ENCODE measurements at places on chromosomes 5 and 9. TPM values are rescaled to one million over a fixed set of nuclear protein-coding genes. Genes with fewer than 3 reads are reported as not detected.

Gene ADAMTSL1
- not detected for total RNA-seq

Gene AGXT2
- not detected for total RNA-seq

Gene LIX1
- not detected for total RNA-seq

Gene FCN2
- not detected for total RNA-seq

Gene SLC24A2
- not detected for total RNA-seq

GRCh38 chr5:14674983-14675854, 10.7 kb downstream of the OTULIN start:
- no peak for DNase-seq

- no peak for DNase-seq
Observed at GRCh38 chr9:77839459-77840140, 191.5 kb upstream of the GNA14 start.

GRCh38 chr5:157076558-157076957, 17.6 kb upstream of the HAVCR1 start:
- DNase-seq: no peak

GRCh38 chr5:33309536-33310345, 131.0 kb upstream of the TARS1 start:
- DNase-seq: no peak

DNA sequence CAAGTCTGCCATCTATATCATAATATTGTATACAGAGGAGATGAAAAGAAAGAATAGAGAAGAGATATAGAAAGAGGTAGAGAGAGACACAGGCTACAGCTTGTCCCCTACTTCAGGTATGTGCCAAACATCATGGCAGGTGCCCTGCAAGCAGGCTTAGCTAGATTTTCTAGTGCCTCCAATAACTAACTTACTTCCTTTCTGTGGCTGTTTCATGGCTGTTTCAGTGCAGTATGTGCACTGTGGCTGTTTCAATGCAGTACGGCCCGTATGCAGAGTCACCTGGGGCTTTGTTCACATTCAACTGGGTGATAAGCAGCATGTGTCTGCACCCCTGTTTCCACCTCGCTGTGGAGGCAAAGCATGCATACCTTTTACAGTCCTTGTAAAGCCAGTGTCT, 327.2 kb downstream of the NTRK2 start:
- DNase-seq: no peak

GRCh38 chr5:80631278-80632259, 22.9 kb upstream of the MSH3 start:
- DNase-seq: no peak

DNA sequence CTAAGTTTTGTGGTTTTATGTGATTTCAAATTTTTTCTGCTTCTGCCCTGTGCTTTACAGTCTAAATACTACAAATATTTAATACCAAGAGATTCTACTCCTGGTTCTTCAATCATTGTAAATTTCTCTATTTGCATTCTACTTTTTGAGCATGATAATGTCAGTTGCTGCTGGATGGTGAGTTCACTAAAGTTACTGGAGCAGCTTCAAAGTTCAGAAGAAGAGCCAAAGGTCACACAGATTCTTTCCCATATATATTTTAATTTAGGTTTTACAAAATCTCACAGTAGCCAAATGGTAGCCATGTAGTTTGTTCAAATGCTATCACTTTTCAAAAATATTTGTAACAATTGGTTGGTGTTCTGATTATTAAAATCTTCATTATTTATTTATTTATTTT, 378.7 kb downstream of the TMEM232 start:
- no peak for DNase-seq

DNA sequence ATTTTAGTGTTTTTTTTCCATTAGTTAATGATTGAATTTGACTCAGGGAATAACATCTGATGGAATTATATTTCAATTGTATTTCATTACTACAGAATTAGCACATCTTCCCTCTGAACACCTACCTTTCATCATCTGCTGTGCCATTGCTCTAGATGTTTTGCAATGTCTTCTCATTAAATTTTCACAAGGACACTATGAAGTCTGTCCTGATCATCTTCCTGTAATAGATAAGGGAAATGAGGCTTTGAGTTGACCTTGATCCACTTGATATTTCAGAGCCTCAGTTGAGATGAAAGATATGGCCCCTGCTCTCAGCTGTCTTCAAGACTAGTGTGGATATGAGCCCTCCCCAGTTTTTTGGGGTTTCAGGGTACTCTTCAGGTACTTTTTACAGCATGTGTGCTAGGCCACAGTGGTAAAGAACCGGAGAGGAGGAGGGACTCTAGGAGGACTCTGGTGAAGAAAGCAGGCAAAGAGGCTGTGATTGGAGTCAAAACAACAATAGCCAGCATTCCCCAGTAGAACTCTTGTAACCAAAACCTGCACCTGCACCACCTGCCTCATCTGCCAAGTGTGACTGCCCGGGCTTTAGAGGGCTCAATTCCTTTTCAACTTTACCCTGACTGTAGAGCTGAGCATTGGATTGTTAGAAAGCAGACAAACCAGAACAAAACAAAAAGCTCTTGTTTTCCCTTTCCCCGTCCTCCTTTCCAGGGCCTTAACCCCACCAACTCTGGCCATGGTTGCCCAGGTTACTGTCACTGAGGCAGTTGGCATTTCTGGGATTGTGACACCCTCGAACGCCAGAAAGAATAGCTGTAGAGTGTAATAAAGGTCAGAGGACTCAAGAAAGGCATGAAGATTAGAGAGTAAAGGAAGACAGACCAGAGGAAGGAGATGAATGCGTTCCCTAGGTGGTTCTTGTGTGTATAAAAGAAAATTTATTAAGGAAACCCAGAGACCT, 56.3 kb downstream of the ERAP1 start:
- DNase-seq: no peak

DNA sequence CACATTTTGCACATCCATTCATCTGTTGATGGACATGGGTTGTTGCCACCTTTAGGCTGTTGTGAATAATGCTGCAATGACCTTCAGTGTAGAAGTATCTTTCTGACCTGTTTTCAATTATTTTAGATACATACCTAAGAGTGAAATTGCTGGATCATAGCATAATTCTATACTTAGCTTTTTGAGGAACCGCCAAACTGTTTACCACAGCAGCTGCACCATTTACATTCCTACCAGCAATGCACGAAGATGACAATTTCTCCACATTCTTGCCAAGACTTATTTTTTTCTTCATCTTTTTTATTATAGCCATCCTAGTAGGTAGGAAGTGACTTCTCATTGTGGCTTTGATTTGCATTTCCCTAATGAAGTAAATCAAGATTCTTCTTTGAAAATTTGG, 36.5 kb upstream of the ASTN2 start:
- DNase-seq: no peak

- DNase-seq: no peak
Observed at GRCh38 chr9:16767366-16767765, 103.1 kb downstream of the BNC2 start.

Data from activated naive CD8-positive, alpha-beta T cell treated with anti-CD3 and anti-CD28 coated beads for 36 hours (primary cell).